ENCODE measurements at places on chromosomes 4 and X.

GRCh38 chr4:182453830-182454229, 210.6 kb downstream of the TENM3 start:
- no peak for DNase-seq

DNA sequence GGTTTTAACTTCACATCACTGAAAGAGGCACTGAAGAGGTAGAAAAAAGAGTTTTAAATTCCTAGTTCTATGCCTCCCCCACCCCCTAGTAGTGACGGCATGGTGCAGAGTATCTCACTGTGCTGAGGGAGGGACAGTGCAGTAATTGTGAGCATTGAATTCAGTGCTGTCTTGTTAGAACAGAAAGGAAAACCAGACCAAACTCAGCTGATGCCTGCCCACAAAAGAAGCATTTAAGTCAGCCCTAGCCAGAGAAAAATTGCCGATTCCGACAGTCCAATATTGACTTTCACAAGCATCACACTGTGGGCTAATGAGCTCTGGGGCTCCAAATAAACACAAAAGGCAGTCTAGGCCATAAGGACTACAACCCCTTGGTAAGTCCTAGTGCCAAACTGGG, 417.7 kb downstream of the AR start:
- no peak for DNase-seq

GRCh38 chr4:186307497-186307896, 41.5 kb downstream of the F11 start:
- no peak for DNase-seq

DNA sequence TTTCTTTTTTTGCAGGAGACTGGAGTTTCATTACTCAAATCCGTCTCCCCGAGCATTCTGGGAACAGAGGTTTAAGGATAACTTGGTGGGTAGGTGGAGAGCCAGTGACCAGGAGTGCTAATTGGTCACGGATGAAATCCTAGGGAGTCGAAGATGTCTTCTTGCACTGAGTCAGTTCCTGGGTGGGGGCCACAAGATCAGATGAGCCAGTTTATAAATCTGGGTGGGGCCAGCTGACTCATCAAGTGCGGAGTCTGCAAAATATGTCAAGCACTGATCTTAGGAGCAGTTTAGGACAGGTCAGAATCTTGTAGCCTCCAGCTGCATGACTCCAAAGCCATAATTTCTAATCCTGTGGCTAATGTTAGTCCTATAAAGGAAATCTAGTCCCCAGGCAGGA, 741.3 kb downstream of the PCDH7 start:
- no peak for DNase-seq

GRCh38 chr4:29066861-29067260, 1653.3 kb upstream of the PCDH7 start:
- DNase-seq: no peak

- DNase-seq: no peak
Observed at GRCh38 chrX:49178537-49178936, 6.8 kb downstream of the PLP2 start.

GRCh38 chrX:104647084-104647483, 81.1 kb downstream of the IL1RAPL2 start:
- DNase-seq: no peak

- no peak for DNase-seq
Observed at GRCh38 chr4:145181091-145181501, 707 bp upstream of the OTUD4 start.

- no peak for DNase-seq
Observed at GRCh38 chr4:139876337-139876941, 210.8 kb downstream of the MGST2 start.

GRCh38 chr4:164423819-164424218, 330.1 kb upstream of the SMIM31 start:
- DNase-seq: no peak

- no peak for DNase-seq
Observed at GRCh38 chrX:17547658-17548057, 172.7 kb downstream of the NHS start.

DNA sequence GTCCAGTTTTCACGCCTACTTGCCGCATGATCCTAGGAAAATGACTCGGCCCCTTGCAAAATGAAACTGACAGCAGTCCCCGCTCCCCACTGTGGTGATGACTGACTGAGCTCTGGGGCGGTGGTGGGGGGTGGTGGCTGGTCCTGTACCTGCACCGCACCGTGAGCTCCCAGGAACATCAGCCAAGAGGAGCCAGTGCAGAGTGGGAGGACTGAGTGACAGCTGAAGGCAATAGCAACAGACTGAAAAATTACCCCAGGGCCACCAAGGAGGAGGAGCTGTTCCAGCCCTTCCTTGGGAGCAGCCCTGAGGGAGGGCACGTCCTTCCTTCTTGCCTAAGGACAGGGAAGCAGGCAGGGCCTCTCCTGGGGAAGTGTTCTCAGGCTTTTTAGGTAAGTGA, 2.4 kb upstream of the C4orf50 start:
- no peak for DNase-seq

DNA sequence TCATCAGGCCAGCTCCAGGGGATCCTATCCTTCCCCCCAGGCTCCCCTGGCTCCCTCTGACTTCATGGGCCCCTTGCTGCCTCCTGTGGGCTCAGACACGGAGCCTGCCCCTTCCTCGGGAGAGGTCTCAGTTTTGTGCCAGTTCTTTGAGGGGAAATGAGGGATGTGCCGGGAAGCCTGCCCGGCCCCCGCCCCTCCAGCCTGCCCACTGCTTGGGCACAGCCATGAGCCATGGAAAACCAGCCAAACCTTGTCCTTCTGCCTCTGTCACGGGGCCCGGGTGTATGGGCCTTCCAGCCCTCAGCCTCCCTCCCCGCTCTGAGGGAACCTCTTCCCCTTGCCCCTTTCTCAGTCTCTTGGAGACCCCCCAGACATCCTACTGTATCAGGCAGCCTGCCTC, 6.8 kb downstream of the BGN start:
- DNase-seq: no peak

DNA sequence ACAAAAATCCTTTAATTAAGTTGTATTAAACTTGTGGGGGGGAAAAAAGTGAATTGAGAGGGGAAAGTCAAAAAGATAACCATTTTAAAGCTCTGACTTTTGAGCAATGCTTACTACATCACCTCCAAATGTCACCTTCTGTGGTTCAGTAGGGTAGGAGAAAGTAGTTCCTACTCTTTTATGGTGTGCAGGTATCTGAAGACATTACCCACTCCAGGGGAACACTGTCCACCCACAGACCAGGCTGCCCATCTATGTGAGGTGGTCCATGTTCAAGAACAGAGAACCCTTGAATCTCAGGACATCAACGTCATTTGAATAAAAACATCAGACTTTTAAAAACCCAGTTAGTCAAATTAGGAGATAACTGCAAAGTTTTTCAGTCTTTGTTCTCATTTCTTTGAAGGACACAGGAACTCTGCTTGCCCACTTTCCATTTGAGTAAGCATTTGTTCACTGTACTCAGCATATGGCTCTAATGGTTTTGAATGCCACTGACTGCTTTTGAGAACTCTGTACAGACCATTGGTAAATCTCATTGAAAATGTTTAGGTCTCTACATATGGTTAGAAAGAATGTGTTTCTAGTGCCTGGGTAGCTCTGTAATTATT, 18.4 kb downstream of the NMU start:
- no peak for DNase-seq

- no peak for DNase-seq
Observed at GRCh38 chrX:20347481-20347880, 80.8 kb upstream of the RPS6KA3 start.

GRCh38 chrX:51917604-51918003, 24.2 kb downstream of the MAGED1 start:
- no peak for DNase-seq
